H7 (cell line): ENCODE measurements at places on chromosomes 4 and X. TPM values are rescaled to one million over a fixed set of nuclear protein-coding genes. Genes with fewer than 3 reads are reported as not detected.

- peak; percentile 13 for DNase-seq
Observed at GRCh38 chr4:104693601-104694201, 199.0 kb upstream of the CXXC4 start.

DNA sequence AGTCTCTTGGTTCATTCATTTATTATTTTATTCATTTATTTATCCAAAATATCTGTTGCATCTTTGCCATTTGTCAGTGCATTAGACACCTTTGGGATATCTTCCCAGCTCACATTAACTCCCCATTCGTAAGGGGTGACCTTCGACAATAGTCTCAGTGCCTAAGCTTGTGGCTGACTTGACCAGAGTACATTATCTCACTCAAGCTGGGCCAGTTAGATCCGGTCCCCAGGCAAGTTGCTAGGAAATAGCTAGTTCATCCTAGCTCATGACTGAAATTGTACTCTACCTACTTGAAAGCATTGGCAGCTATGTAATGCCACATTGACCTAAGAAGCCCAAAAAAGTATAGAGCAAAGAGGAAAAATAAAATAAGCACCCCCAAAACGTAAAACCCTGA, 165.3 kb downstream of the FBXO8 start:
- no peak for DNase-seq

GRCh38 chr4:89403826-89404225, 96.2 kb upstream of the GPRIN3 start:
- no peak for DNase-seq

DNA sequence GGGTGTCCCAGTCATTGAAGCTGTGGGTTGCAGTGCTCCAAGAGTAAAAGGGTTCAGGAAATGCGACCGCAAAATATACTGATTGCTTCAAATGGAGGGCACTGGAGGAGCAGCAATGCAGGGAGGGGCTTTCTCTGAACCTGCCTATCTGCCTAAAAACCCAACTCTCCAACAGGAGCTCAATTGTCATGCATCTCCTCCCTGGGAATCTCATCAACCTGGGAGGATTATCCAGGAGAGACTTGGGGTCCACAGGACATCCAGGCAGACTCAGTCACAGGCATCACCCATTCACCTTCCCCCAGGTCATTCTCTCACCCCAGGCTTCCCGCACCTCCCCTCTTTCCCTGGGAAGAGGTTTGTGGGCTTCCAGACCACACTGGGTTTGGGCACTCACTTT, 38.2 kb upstream of the TLR3 start:
- no peak for DNase-seq

BGN gene
- total RNA-seq: 0.83 and 1.1 TPM in 2 replicates

WDR44 gene
- total RNA-seq: 38.1 and 58.1 TPM in 2 replicates
